ENCODE measurements at places on chromosomes 6 and 20. TPM values are rescaled to one million over a fixed set of nuclear protein-coding genes. Genes with fewer than 3 reads are reported as not detected.

DNA sequence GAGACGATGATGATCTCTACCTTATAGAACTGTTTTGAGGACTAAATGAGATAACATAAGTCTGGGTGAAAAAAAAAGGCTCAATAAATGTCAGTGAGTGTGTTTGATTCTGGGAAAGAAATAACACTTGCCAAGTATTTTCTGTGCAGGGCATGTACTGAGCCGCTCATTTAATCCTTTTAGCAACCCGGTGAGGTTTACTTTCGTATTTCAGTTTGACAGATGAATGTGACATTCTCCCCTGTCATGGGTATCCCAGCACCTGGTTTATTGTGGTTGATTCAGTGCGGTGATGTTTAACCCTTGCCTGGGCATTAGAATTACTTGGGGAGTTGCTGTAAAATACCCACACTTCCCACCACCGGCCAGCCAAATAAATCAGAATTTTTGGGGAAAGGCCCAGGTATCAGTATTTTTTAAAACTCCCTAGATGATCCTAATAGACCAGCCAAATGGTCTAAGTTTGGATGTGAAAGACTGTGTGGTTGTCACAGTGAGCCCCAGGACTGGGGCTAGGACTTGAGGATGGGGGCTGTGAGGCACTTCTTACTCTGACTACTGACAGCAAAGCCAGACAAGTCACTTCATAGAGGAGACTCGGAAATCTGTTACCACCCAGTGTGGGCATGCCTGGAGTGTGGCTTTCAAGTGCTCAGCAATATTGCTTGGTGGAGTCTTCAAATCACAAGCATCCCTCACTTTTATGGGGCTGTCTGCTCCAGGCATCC, 100.2 kb upstream of the KCNG1 start:
- DNase-seq: no peak

Gene SMOC2
- polyA plus RNA-seq: 6.5 TPM

- DNase-seq: no peak
These were observed 2.9 kb upstream of the ZBTB46 start for GRCh38 chr20:63833776-63834490.

GRCh38 chr6:121086876-121087275, 247.4 kb downstream of the TBC1D32 start:
- no peak for DNase-seq

GRCh38 chr20:31872406-31872805, 2.0 kb downstream of the TTLL9 start:
- DNase-seq: no peak

- DNase-seq: peak; percentile 78
These were observed 105.7 kb downstream of the ASXL1 start for GRCh38 chr20:32463642-32464400.

Gene MICA
- polyA plus RNA-seq: 34.7 TPM

Gene RPP21
- polyA plus RNA-seq: 73.9 TPM

DNA sequence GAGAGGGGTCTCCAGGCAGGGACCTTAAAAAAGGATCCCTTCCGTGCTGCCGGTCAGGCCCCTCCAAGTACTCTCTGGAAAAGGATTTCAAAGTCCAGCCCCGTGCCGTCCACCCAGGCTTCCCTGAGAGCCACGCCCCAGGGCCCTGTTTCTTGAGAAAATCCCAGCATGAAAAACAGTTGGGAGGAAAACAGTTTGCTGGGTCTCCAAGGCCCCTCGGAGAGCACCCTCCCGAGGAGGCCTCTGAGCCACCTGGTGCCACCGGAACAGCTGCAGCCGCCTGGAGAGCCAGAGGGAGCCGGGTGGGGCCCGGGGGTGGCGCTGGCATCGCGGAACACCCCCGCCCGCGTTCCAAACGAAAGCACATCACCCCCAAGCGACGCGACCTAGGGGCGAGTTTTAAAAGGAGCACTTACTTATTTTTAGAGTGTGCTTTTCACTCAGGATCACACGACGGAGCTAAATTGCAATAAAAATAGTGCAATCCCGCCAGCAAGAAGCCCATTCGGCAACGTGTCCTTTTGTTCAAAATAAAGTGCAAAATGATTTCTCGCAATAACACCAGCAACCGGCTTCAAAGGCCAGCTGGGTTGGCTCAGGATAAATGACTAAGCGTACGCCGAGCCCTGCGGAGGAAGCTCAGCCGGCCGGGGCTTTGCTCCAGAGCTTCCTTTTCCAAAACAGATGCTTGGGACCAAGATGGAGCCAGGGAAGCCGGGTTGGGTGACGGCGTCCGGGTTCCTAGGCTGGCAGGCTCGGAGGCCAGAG, 64.2 kb downstream of the YTHDF1 start:
- peak; percentile 42 for DNase-seq

DNA sequence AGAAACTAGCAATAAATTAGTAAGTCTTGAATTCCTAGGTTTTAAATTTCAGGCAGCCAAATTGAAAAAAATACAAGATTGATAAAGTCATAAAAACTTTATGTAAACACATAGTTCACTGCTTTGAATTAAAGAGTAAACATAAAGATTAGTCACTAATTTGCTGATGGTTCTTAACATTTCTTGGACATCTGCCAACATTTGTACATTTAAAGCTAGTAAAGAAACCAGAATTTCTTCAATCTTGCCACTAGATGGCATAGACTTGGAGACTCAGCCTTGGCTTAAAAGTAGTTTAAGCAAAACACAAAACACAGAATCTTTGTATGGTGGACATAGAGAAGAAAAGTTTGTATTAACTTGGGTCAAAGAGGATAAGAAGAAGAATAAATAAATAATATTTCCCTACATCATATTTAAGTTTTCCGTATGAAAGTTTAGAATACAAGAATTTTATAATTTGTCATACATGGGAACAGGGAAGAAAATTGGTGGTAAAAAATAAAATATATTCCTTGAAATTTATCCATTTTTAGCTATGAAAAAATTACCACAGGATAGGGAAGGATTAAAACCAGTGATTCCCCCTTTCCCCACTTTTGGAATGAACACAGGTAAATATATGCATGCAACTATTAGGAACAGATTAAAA, 41.7 kb upstream of the FAM135A start:
- DNase-seq: peak; percentile 76

GRCh38 chr6:166713434-166714186, 86.6 kb upstream of the RPS6KA2 start:
- no peak for DNase-seq

Measured in kidney (tissue), 22 donors.